ENCODE measurements at places on chromosomes 6 and 20.

- no peak for DNase-seq
Observed at GRCh38 chr6:153096031-153096430, 35.1 kb downstream of the RGS17 start.

DNA sequence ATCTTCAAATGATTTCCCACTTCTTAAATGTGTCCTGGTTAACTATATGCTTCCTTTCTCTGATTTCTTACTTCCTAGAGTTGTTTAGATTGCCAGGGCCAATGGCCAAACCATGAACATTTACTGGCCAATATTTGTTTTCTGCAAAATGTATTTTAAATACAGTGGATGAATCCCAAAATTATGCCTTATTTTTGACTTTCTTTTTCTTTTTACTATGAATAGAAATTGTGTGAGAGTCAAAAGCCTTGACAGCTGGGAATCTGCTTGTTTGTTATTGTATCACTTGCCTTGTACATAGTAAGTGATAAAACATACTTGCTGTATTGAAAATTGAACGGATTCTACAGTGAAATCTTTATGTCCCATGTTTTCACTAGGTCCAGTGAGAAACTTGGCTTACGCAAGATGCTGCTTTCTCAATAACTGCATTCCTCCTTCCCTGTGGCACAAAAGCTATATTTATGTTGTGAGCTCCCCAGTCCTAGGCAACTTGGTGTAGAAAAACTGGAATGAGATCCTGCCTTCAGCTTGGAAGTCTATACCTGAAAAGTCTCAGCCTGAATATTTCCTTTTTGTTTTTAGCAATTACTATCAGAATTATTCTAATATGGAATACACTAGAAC is 295.2 kb downstream of the EPHA7 start:
- DNase-seq, result no peak

GRCh38 chr6:52361414-52361944 is 472 bp upstream of the PAQR8 start:
- DNase-seq, result peak; percentile 33

DNA sequence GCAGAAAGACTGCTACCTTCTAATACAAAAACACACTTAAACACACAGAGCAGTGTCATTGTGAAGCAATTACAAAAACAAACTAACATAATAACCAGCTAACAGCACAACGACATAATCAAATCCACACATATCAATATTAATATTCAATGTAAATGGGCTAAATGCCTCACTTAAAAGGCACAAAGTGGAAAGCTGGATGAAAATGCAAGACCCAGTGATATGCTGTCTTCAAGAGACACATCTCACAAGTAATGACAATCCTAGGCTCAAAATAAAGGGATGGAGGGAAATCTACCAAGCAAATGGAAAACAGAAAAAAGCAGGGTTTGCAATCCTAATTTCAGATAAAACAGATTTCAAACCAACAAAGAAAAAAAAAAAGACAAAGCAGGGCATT is 67.8 kb upstream of the HTR1E start:
- no peak for DNase-seq

- no peak for DNase-seq
Observed at GRCh38 chr20:23629017-23629541, 8.7 kb downstream of the CST3 start.

GRCh38 chr6:149453597-149454345 is 31.0 kb downstream of the ZC3H12D start:
- DNase-seq, result no peak

Measured in activated CD4-positive, alpha-beta T cell treated with anti-CD3 and anti-CD28 coated beads for 48 hours (primary cell).